Cortex of kidney (tissue), 1 donor: ENCODE measurements at places on chromosomes 1 and 21.

DNA sequence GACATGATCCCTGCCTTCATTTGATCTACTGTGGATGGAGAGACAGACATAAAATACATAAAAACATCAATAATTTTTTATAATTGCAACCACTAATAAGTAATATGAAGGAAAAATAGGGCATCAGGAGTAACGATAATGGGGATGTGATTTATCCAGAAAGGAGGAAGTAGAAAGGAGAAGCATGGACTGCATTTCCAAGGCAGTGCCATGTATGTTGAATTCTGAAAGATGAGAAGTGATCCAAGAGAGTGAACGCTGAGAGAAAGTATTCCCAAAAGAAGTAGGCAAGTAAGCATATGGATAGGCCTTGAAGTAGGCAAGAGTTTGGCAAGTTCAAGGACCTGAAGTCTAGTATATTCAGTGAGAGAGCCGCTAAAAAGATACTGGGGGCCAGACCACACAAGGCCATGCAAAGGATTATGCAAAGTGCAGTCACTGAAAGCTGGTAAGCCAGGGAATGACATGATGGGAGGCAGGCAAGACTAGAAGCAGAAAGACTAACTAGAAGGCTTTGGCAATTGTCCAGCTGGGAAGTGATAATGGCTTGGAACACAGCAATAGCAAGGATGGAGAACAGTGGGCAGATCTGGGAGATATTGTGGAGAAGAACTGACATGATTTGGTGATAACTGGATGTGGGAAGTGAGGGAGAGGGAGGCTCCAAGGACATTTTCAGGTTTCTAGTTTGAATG lies 85.9 kb downstream of the TM2D1 start:
- DNase-seq, result no peak

DNA sequence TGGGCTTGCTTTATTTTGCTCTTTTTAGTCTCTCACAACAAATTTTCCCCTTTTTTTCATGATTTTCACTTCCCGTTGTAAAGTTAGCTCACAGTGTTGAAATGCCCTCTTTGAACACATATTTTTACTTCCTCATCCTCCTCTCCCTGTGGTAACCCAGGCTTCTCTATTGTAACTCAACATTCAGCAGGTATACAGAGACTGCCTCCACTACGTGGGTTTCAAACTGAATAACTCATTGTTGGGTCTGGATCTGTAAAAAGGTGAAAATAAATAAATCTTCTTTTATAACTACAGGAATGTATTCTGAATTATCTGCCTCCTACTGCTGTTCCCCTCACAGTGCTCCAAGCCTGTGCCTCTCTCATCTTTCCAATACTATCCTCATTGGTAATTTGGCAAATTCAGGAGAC lies 166.4 kb downstream of the RUNX1 start:
- no peak for DNase-seq

DNA sequence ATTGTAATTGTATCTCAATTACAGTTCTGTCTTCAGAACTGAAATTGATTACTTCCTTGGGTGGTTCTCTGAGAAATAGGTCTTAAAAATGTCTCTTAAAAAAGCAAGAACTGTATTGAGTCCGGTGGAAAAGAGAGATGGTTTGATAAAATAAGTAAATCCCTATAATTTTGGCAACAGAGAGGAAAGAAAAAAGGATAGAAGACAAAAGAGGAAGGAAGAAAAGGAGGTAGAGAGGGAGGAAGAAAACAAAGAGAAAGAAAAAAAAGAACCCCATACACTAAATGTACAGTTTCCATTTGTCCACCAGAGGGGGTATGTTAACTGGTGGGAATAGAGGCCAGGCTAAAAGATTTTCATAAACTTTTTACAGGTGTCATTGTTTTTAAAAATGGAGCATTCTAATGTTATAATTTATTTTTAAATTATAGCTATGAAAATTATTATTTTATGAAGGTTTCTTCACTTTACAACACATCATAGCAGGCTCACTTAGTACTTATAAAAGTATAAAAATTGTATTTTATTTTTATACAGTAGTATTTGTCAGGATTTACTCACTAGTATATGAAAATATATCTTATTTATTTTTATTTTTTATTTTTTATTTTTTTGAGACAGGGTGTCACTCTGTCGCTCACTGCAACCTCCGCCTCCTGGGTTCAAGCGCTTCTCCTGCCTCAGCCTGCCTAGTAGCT lies 2.1 kb upstream of the UBE2T start:
- no peak for DNase-seq

DNA sequence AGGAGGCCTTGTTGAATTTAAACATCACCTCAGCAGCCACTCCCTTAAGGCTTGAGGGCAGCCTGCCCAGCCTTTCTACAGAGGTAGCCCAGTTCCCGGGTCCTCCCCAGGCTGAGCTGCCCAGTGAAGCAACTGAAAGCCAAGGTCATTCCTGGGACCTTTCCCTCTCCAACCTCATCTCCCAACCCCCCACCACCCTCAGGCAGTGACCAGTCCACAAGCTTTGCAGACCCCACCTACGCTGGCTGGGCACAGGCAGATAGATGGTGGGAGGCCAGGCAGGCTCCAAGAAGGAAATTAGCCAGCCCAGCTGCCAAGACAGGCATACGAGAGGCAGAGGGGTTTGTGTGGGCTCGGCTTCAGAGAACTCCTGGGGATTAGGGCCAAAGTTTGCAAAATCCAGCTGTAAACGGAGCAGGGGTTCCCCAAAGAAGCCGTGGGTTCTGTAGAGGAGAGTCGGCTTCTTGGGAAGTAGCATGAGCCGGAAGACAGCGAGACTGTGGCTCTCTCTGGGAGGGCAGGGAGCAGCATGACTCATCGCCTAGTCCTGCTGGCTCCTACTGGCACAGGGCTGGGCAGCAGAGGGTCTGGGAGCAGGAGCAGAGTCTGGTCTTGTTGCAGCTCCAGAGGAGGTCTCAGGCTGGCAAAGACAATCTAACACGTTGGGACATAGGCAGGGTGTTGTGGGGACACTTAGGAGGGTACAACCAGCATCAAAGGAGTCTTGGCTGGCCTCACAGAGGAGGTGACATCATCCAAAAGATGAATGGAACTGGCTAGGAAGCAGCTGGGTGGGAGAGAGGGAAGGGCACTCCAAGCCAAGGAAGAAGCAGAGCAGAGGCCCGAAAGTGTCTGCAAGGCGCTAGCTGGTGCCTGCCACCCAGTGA lies 2.8 kb upstream of the ZC3H12A start:
- no peak for DNase-seq

DNA sequence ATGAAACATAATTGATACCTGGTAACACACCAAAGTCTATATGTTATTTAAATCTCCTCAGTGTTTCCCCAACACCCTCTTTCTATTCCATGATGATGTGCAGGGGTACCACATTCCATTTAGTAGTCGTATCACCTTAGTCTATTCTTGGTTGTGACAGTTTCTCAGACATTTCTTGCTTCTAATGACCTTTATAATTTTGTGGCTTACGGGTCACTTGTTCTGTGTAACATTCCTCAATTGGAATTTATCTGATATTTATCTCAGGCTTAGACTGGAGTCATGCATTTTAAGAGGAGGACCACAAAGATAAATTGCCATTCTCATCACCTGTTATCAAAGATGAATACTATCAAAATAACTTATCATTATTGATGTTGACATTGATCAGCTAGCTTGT lies 679.6 kb downstream of the USP25 start:
- no peak for DNase-seq

- no peak for DNase-seq
These were observed 180.8 kb upstream of the KCNK2 start for GRCh38 chr1:214901718-214902117.

- DNase-seq, result no peak
These were observed 14.7 kb downstream of the XPR1 start for GRCh38 chr1:180646547-180646946.

GRCh38 chr1:65605621-65606020 lies 185.2 kb downstream of the LEPR start:
- DNase-seq, result no peak

DNA sequence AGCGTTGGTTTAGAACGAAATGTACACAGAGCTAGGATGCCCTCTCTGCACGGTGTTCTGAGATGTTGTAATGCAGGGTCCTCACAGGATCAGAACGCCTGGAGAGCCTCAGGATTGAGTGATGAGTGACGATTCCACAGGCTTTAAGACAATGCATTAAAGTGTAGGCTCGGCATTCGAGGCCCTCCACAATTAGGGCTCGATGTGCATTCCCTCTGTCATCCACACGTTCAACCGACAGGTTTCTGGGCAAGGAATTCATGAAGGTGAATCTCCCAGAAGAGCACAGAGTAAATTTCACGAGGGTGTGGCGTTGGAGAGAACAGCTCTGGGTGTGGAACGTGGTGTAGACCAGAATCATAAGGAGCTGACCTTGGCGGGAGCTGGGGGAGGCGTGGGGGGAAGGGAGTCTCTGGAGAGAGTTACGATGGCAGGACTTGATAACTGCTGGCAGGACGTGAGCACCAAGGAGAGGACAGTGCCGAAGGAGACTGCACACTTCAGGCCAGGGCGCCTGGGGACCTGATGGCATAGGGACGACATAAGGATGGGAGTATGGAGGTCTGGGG lies 51.0 kb upstream of the EFHD2 start:
- no peak for DNase-seq

DNA sequence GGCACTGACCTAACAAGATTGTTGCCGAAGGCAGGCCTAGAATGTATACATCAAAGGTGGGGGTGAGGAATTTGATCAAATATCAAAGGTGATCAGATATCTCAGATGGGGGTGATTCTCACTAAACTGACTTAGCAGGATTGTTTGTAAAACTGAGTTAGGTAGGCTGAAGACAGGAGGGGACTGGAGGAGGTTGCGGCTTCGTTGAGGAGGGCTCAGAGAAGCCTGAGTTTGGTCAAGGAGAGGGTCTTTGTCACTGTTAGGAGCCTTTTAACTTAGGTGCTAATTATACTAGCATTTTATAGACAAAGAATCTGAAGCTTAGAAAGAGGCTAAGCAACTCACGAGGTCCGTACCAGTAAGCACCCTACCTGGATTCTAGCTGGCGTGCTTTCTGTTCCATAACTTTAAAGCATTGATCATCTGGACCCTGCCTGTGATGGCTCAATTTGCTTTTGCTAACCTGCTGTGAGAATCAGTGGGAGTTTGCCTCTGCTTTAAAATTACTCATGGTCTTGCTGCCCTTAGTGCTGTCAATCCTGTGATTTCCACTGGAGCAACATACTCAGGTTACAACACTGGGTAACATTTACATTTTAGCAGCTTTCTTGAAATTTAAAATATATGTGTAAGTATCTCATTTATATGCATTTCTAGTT lies 49.8 kb downstream of the ITSN1 start:
- no peak for DNase-seq
